ENCODE measurements at places on chromosomes 4 and X. TPM values are rescaled to one million over a fixed set of nuclear protein-coding genes. Genes with fewer than 3 reads are reported as not detected.

- no peak for DNase-seq
Observed at GRCh38 chr4:153909672-153910071, 120.8 kb upstream of the SFRP2 start.

The PHKA2 gene
- total RNA-seq = 25.0 TPM

- DNase-seq = no peak
Observed at GRCh38 chrX:44747969-44748368, 95.9 kb upstream of the DUSP21 start.

DNA sequence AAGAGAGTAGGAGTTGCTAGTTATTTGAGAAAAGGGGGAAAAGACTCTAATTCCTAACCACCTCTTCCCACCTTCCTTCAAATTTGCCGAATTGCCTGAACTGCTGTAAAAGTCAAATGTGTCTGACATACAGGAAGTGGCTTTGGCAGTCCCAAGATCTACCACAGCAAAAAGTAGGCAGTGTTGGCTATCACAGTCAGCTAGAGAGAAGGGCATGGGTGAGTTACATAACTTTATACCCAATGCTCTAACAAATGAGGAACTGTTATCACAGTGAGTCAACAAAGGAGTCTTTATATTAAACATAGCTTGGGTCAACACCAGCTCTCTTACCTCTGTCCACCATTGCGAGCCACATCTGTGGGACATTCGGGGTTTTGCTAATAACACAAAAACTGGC lies 2.4 kb upstream of the MBNL3 start:
- DNase-seq = no peak
